ENCODE measurements at places on chromosomes 16 and 17.
A peak's percentile ranks its signal among the peaks of the same experiment; 100 is the strongest.

DNA sequence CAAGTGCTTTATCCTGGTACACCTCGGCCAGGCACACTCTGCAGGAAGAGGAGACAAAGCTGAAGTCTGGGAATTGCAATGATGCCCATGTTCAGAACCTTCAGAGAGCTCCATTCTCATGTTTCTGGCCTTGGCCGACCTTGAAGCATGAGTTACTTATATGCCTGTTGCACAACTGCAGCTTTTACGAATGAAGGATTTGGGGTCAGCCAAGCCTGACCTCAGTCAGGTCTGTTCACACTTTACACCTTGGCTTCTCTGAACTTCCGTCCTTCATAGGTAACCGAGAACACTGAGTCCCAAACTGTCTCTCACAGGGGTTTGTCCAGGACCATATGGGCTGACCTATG lies 66.7 kb downstream of the GTF3C1 start:
- DNase-seq = no peak

GRCh38 chr17:57132663-57133062 lies 47.6 kb downstream of the AKAP1 start:
- DNase-seq = no peak

DNA sequence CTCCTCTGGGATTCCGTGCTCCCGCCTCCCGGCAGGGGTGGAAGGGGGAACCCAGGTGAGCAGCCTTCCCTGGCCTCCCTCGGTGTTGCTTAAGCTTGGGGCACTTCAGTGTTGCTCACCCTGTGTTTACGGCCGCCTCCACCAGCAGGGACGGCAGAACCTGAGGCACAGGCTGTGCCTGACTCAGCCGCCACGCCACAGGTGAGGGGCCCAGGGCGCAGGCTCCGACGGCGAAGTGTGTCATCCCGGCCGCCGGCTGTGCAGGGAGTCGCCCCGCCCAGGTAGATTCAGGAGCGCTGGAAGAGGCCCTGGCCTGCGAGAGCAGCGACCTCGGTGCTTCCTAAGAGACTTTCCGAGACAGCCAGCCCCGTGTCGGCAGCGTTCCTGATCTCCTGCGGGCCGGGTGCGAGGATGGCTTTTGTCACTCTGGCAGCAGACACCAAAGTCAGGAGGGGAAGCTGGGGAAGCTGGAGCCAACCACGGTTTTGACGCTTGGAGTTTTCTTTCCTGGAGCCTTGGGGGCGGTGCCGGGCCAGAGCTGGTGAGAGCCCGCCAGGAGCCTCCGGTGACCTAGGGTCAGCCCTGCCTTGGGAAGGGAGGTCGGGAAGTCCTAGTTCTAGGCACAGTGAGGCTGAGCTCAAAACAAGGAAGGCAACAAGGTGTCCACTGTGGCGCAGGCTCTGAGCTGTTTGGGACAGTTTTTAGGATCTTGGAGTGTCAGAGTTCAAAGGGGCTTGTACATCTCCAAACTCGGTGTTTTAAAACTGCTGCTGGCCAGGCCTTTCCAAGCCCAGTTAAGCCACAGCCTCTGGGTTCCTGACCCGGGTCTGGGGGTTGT lies 2.1 kb downstream of the GSE1 start:
- DNase-seq = peak; percentile 56

DNA sequence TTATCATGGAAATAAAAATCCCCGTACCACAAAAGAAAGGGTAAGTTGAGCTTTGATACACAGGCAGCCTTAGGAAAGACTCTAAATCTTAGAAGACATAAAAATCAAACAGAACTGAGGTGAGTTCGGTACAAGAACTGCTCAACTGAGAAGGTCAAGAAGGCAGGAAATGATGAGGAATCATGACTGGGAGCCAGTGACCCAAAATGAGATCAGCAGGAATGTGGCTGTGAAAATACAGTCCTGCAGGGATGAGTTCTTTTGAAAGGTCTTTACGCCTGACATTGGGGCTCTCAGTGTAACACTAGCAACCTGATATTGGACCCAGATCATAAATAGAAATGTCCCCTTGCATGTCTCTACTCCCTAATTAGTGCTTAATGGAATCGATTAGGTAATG lies 56.3 kb upstream of the CDH11 start:
- no peak for DNase-seq

GRCh38 chr16:59039066-59039720 lies 305.1 kb upstream of the GOT2 start:
- no peak for DNase-seq

DNA sequence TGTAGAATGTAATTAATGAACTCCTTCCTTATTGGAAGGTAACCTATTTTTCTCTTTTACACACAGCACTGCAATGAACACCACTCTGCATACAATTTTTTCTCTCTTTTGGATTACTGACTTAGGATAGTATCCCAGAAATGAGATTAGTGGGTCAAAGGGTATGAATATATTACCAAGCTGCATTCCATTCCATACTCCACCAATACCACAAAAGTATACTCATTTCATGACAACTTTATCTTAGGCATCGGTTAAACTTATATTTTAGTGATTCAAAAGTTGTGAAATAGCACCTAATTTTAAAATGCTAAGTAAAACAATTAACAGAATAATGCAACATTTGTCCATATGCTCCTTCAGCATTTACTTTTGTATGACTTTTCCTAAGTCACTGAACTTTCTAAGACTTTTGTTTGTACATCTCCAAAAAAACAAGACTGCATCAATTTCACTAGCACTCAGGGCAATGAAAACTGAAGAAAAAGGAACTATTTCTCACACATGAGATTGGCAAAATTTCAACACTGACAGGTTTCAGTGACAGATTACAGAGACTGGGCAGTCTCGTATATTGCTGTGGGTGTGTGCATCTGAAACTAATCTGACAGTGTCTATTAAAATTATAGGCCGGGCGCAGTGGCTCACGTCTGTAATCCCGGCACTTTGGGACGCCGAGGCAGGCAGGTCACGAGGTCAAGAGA lies 32.1 kb downstream of the HELZ start:
- DNase-seq = no peak
